ENCODE measurements at places on chromosomes 5 and 9.

GRCh38 chr9:96436063-96436455, 13.9 kb upstream of the HABP4 start:
- no peak for DNase-seq

DNA sequence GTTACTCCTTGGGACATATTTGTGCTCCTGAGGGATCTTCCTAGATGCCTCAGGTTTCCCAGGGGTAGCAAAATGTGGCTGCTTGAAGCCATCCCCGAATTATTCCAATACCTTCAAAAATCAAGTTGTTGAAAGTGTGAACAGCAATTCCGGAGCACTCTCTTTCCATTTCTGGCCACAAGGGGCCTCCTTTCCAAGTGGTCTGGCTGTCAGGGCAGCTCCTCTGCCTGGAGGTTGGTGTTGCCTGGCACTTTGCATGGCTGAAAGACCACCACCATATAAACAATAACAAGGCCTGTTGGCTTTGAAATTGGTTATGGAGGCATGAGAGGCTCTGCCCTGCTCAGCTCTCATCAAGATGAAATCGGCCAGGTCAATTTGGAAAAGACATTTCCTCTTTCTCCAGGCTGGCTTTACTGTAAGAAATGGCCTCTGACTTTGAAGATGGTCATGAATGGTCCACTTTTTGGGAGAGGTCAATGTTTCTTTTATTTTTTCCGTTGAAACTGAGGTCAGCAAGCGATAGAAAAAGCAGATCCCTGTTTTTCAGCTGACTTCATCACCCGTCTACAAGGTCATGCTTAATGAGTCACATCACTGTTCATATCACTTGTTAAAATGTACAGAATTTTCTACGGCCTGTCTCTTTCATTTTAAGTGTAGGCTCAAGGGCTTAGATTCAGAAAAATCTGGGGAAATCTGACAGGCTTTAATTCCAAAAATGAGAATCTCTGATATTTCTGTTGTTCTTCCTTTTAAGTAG, 481.1 kb upstream of the ZNF608 start:
- DNase-seq, result no peak

GRCh38 chr5:4855880-4856279, 284.2 kb upstream of the ADAMTS16 start:
- no peak for DNase-seq

DNA sequence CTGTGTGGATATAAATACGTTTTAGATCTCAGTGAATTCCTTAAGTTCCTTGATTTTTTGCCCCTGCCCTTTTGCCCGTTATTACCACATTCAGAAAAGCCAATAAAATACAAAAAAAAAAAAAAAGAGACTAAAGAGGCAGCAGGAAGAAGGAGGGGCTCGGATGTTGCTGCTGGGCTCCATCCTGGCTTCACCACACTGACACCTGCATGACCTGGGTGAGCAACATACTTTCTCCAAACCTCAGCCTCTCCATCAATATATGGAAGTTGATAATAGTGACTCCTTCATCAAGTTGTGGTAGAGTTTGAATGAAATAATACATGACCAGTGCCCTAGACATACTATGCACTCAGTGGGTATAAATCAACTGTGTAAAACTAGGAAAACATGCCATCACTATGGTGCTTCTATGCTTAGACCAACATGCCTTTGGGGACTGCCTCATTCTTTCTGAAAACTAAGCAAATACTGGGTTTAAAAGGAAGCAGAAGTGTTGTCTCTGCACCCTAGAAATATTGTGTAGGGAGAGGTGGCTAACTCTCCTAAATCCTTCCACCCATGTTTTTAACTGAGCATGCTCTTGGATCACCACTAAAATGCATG, 243.0 kb downstream of the PIK3R1 start:
- DNase-seq, result no peak

DNA sequence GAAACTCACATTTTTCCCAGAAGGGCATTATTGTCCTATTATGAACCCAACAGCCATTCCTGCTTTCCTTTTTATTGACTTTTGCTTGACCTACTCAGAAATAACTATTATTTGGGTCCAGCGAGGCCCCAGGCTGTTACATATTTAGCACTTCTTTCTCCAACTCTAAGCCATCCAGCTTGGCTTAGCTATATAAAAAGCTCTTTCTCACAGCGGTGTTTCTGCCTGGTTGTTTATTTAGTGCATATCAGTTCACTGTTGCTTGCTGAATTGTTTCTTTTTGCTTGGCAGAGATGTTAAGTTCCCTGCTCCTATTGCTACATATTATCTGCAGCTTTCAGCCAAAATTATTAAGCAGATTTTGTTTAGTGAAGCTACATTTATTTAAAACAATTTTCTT, 1156.8 kb upstream of the SEMA6A start:
- no peak for DNase-seq

DNA sequence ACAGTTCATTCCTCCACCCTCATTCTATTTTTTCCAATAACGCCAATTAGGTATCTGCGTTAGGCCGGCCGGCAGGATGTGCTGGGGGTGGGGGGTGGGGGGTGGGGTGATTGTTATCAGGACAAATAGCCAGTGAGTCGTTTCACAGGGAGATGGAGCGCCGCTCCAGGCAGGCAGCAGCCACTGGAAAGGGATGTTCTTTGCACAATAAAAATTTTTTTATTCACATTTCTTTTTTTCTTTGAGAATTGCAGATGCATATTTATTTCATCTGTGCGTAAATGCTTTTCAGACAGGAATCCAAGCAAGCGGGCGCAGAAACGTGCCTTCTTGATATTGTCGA, 4.1 kb downstream of the LMX1B start:
- DNase-seq, result no peak

- DNase-seq, result no peak
These were observed 293.4 kb upstream of the PTGER4 start for GRCh38 chr5:40386289-40386688.

DNA sequence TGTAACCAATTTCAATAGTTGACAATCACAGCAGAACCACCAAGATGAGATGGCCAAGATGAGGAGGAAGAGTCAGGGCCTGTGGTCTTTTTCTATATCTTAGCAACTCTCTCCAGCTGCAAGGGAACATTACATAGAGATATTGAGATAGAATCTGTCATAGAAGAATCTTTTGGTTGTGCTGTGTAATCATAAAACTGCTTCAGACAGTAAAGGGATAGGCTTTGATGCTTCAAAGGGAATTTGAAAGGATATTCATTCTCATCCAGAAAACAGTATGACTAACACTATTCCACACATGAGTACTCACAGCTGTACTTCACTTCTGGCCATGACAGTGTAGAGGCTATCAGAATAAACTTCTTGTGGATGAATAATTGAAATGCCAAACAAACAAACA, 145.9 kb downstream of the YIPF5 start:
- no peak for DNase-seq

Measured in stimulated activated CD8-positive, alpha-beta memory T cell treated with anti-CD3 and anti-CD28 coated beads, Interleukin-15, amount 100 ng/mL, for 4 hours (primary cell).